ENCODE measurements at places on chromosomes 7 and 10.
A peak's percentile ranks its signal among the peaks of the same experiment; 100 is the strongest.

- no peak for DNase-seq
Measured at GRCh38 chr7:108535744-108536143, 9.8 kb upstream of the PNPLA8 start.

GRCh38 chr10:34729619-34730018 lies 85.5 kb downstream of the PARD3 start:
- DNase-seq, result no peak

GRCh38 chr10:119441151-119441821 lies 101.2 kb downstream of the RGS10 start:
- DNase-seq, result no peak

DNA sequence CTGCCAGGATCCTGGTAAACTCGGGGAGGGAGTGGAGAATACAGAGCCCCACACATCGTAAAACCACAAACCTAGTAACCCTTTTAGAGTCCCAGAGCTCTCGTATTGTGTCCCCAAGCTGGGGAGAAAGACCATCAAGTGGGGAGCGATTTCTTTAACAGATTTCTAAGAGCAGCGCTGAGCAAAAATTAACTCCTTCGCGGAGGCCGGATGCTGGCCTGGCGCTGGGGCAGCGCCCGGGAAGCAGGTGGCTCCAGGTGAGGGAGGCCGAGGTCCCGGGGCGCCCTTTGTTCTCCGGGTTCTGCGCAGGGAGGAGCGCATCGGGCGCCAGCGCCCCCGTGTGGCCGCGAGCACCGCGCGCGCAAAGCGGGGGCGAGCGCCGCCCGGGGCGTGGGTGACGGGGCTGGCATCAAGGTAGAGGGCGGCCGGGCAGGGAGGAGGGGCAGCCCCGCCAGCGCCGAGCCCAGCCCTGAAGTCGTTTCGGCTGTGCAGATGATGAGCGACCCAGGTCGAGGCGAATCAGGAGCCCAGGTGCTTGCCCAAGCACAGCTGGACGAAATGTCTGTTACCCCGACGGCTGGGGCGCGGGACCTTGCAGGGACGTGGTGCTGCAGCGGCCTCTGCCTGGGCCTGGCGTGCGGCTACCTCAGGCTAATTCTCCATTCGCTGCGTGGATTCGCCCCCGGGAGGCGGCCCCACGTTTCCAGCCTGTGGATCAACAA lies 10.4 kb upstream of the FGFR2 start:
- peak; percentile 65 for DNase-seq

- no peak for DNase-seq
Measured at GRCh38 chr10:108230478-108231170, 1066.1 kb upstream of the SORCS1 start.

DNA sequence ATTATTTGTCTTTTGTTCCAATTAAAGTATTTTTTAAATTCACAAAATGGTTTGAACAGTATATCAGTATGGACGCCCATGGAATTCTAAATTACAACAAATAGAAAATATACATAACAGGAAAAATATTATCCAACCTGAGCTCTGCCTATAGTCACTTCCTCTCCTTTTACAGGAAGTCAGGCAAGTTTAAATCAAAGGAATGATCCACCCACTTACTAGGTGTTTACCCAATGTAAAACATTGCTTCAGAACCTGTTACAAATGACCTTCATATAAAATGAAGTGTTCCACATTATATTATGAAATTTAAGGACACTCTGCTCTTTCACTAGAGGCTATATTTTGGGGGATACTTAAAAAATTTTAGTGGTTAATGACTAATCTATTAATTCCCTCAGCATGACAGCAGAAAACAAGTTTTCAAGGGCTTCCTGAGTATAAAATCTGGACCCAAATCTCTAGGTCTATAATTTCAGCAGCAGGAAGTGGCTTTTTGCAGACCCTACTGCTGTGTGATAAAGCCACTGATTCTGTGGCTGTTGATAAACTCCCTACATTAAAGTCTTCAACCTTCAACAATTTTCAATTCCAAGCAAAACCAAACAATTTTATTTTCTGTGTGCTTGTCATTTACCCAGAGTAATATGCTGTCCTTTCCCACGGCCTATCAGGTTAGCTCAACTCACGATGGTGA lies 722.6 kb downstream of the GATA3 start:
- DNase-seq, result no peak

DNA sequence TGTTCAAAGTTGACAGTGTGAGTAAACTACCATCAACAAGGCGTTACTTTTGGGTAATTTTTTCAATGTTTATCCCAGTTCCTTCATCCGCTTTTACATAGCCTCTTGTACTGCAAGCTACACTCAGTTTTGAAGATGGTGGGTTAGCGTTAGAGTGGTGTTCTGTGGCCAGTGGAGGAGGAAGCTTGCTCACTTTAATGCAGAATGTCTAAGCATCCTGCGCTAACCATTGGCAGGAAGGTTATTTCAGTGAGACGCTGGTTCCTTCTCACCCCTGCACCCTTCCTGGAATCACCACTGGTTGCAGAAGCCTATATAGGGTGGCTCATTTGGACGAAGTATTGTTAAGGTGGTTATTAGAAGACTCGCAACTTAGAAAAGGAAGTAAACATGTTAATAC lies 159.1 kb downstream of the CELF2 start:
- no peak for DNase-seq

DNA sequence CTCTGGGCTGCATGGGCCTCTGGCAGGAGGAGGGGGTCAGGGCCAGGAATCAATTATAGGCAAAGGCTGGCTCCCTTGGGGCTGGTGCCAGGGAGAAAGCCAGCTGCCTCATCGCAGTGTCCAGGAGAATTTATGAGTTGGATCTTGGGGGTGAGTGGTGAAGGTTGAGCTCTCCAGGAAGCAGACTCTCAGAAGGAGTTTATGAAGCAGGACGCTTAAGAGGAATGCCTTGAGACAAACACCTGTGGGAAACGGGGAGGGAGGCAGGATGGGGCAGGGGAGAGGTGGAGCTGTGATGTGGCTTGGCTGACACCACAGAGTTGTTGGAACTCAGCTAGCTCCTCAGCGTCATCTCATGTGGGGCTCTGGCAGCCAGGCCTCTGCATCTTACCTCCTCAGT lies 428.5 kb downstream of the RPS24 start:
- DNase-seq, result no peak

GRCh38 chr10:91339729-91340128 lies 70.4 kb upstream of the HECTD2 start:
- no peak for DNase-seq

- no peak for DNase-seq
Measured at GRCh38 chr7:69504733-69505420, 93.4 kb upstream of the AUTS2 start.

GRCh38 chr10:86423739-86424138 lies 57.1 kb upstream of the GRID1 start:
- DNase-seq, result no peak

- DNase-seq, result no peak
Measured at GRCh38 chr7:66859794-66860645, 61.0 kb upstream of the TMEM248 start.

GRCh38 chr7:137097111-137097510 lies 228.7 kb downstream of the CHRM2 start:
- no peak for DNase-seq

GRCh38 chr7:111660478-111660877 lies 98.2 kb upstream of the IMMP2L start:
- DNase-seq, result no peak

- DNase-seq, result no peak
Measured at GRCh38 chr7:14841869-14842268, 60.7 kb downstream of the DGKB start.

DNA sequence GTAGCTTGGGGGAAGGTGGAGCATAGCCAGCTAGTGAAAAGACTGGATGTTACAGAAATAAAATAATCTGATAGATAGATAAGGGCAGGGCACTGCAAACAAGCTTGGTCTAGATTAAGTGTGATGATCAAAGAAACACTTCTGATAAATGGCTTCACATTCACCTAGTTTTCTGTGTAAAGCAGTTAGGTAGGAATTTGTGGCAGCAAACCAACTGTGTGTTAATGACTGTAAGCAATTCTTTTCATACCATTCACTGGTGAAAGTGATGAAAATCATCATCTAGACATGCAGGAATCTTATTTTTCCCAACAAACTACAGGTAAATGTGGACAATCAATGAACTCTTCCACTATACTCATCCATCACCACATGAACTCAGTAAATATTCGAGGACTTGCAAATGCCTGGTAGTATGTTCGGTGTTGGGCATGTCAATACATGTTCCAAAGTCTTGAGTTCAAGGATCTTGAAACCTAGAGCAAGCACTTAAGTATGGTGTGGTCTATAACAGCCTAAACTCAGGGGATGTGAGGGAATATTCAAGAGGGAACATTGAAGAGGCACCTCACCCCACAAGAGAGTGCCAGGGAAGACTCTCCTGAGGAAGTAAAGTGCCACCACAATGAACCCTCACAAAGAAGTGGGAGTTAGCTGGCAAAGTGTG lies 20.5 kb downstream of the PON3 start:
- no peak for DNase-seq

All from WERI-Rb-1 (cell line).